Fibroblast of pulmonary artery (primary cell): ENCODE measurements at places on chromosomes 11 and 22.

DNA sequence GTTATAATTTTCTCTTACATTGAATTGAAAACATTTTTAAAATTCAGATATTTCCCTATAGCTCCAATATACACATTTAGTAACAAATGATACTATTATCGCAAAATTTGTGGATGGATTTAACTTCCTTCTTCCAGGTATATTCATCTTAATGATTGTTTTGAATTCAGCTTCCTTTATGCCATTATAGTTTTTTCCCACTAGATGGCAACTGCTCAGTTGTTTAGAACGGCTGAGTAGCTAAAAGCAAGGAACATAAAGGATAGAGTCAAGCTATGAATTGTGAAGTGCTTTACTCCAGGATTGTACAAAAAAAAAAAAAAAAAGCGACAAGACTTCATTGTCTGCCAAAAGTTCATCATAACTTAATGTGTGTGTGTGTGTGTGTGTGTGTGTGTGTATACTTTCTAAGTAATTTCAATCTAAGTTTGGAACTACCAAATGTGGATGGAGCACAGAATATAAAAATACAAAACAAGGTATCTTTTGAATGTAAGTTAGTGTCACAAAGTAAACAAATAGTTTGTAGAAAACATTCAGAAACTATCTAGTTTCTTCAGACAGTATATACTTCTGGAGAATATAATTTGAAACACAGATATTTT lies 846.4 kb downstream of the DLG2 start:
- DNase-seq: peak; percentile 21

- DNase-seq: peak; percentile 93
These were observed at the start of gene FJX1 for GRCh38 chr11:35617687-35618496. FJX1 (plus strand) TSS chr11:35618460; CDS start chr11:35618637, 177 bp downstream.

- DNase-seq: peak; percentile 83
These were observed 27.2 kb downstream of the GRAMD1B start for GRCh38 chr11:123457187-123457770.

DNA sequence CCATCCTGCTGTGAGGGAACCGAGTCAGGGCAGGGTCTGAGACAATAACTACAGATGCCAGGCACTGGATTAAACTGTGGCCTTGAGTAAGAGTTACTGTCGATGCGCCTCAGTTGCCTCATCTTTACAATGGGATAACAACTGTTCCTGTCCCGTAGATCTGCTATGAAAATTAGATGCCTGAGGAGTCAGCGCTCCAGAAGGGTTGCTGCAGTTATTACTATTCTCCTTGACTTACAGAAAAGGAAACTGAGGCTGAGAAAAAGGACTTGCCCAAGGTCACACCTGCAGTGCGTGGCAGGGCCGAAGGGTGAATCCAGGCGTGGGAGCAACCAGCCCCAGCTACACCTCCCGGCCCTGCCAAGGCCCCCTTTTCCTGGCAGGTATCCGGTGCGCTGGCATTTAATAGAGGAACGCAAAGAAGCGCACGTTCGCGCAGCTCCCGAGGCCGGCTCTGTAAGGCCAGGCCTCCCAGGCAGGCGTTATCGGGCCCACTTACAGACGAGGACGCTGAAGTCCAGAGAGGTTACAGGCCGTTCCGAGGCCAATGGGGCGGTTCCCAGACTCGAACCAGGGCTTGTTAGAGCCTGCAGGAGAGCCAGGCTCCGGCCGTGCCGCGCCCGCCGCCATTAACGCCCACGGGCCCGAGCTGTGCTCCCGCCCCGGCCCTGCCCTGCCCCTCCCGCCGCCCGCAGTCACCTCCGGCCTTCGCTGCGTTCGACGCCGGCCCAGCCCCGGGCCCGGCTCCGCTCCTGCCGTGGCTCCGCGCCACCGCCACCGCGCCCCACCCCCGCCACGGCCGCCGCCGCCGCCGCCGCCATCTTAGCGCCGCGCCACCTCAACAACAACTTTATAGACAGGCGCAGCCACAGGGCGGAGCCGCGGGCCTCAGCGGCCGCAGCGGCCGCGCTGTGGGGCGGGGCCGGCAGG lies at the start of gene C11orf68:
Gene C11orf68, minus strand, starts transcription at position 852 of the 930 bp plus-strand sequence. Its CDS starts 31 bp downstream, at position 821.
- DNase-seq: peak; percentile 36

GRCh38 chr11:76206077-76206326 lies 300 bp downstream of the WNT11 start:
- DNase-seq: no peak

- DNase-seq: no peak
These were observed 46.3 kb downstream of the NNMT start for GRCh38 chr11:114342476-114342875.

DNA sequence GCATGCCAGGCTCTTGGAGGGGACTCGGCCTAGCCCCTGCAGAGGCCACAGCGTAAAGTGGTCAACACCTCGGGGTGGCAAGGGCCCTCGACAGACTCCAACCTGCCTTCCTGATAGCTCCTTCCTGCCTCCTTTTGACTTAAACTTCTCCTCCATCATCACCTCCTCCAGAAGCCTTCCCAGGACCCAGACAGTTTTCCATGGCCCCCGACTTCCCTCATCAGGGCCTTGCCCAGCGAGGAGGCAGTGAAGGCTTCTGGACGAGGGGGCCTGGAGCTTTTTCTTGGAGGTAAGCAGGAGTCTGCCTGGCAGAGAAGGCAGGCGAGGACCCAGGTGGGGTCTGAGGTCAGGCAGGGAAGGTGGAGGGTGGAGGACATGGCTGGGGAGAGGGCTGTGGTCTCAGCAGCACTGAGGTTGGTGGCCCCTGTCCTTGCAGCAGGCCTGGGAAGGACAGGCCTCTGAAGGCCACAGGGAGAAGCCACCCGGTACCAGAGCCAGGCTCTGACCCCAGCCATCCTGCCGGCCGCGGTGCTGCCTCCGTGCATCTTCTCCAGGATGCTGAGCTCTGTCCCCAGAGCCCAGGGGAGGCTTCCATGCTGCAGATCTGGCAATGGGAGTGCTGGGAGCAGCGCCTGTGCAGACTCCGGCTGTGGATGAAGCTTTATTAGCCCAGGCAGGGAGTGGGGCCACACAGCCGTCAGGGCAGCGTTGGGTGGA lies 81.4 kb downstream of the WNT7B start:
- no peak for DNase-seq

- no peak for DNase-seq
These were observed 41.0 kb downstream of the AHNAK start for GRCh38 chr11:62505440-62506091.

DNA sequence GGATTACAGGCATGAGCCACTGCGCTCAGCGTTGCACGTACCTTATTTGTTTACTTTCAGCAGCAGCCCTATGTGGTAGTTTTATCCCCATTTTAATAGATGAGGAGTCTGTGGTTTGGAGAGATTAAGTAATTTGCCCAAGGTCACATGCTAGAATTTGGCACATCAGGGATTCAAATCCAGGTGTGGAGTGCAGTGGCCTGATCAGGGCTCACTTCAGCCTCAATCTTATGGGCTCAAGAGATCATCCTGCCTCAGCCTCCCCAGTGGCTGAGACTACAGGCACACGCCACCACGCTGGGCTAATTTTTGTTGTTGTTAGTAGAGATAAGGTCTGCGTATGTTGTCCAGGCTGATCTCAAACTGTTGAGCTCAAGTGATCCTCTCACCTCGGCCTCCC lies 18.5 kb upstream of the SPTBN2 start:
- no peak for DNase-seq

GRCh38 chr22:40520562-40520961 lies 116.0 kb downstream of the MRTFA start:
- DNase-seq: no peak

DNA sequence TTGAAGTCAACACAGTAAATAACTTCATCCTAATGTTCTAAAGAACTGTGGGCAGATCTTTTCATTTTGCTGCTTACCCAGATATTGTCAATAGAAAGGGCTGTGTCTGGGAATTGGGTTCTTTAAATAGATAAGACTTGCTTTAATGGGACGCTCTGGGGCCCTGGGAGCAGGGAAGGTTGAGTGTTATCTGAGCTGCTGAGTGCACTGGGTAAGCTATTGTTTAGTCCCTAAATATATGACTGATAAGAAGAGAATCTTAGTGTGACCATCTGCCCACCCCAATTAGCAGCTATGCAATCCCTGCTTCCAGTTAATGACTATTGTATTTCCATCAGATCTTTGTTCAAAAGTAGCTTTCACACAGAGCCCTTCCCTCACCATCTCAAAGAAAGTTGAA lies 44.4 kb downstream of the ARHGAP42 start:
- no peak for DNase-seq

- DNase-seq: no peak
These were observed 94.5 kb downstream of the CADM1 start for GRCh38 chr11:115409691-115410220.

GRCh38 chr11:121575250-121575962 lies 122.6 kb upstream of the SORL1-AS1 start:
- DNase-seq: peak; percentile 16

DNA sequence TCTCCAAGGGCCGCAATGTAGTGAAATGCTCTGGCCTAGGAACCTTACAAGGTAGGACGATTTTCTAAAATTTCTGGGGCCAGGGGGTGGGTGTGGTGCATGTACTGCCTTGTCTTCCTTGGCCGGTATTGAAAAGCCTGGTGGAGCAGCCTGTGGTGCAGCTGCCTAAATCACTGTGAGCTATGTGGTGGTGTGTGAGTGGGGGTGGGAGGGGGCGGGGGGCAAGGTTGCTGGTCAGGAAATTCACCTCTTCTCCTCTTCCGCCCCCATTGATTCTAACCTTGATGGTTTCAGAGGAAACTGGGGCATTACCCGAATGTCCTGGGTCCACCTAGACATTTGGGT lies 137.2 kb downstream of the DBX1 start:
- DNase-seq: no peak

DNA sequence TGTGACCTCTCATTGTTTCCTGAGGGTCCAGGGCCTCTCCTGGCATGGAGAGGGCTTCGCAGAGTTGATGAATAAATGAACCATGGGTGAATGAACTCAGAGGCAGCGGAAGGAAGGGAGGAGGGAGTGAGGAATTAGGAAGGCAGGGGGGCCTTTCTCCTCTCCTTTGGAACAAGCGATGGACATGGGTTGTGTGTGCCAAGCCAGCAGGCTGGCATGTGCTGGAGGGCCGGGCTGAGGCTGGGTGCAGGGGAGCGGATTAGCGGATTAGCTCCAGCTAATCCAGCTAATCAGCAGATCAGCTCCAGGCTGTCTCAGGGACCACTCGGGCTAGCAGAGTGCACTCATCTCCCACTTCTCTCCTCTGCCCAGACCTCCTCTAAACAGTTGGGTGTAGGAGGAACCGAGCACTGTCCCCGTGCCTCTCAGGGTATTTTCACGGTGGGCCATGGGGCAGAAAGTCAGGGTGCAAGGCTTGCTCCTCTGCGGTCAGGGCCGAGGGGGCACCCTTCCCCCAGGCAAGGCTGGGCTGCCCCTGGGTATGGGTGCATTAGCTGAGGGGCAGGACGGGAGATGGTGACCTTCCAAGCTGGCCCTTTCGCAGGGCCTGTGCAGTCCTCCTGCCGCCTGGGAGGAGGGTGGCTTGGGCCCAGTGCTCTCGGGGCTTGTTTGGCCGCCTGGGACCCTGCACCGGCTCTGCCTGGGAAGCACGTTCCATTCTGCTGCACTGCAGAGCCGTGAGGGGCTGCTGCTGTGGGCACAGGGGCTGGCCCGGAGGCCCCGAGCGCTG lies 120.3 kb upstream of the B3GAT1 start:
- DNase-seq: no peak

DNA sequence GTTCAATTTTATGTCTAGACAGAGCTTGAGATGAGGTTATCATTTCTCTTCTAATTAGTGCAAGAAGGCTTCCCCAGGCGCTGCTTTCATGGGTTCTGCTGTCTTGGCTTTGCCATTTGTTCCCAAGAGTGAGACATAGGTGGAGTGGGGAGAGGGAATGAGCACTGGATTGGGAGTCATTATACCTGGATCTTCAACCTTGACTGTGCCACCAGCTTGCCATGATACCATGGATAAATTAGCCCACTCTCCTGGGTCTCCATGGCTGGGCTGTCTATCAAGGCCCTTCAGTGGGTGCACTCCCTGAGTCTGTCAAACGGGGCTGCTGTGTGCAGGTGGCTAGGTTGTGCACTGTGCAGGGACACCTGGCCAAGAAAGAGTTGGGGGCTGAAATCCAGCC lies 15.6 kb upstream of the NECTIN1 start:
- no peak for DNase-seq

DNA sequence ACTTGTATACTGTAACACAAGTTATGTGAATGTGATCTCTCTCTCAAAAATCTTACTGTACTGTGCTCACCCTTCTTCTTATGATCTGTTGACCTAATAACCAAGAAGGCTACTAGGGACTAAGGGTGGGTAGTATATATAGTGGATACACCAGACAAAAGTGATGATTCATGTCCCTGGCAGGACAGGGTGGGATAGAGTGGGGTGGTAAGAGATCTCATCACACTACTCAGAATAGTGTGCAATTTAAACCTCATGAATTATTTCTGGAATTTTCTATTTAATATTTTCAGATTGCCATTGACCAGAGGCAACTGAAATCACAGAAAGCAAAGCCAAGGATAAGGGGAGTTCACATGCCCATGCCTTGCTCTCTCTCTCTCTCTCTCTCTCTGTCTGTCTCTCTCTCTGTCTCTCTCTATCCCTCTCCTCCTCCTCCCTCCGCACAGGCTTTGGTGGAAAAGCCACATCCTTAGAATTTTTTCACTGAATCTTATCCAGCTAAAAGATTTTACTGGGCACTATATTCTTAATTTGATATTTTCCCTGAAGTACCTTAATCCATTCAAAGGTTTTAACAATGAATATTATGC lies 12.0 kb upstream of the STK33 start:
- no peak for DNase-seq

GRCh38 chr11:46242952-46243795 lies 34.3 kb upstream of the CREB3L1 start:
- peak; percentile 96 for DNase-seq

GRCh38 chr11:1228101-1228821 lies 5.4 kb downstream of the MUC5B start:
- DNase-seq: no peak

GRCh38 chr11:9037046-9037780 lies 33.4 kb upstream of the NRIP3 start:
- DNase-seq: no peak

- DNase-seq: no peak
These were observed 17.6 kb downstream of the GDPD5 start for GRCh38 chr11:75508051-75508561.

DNA sequence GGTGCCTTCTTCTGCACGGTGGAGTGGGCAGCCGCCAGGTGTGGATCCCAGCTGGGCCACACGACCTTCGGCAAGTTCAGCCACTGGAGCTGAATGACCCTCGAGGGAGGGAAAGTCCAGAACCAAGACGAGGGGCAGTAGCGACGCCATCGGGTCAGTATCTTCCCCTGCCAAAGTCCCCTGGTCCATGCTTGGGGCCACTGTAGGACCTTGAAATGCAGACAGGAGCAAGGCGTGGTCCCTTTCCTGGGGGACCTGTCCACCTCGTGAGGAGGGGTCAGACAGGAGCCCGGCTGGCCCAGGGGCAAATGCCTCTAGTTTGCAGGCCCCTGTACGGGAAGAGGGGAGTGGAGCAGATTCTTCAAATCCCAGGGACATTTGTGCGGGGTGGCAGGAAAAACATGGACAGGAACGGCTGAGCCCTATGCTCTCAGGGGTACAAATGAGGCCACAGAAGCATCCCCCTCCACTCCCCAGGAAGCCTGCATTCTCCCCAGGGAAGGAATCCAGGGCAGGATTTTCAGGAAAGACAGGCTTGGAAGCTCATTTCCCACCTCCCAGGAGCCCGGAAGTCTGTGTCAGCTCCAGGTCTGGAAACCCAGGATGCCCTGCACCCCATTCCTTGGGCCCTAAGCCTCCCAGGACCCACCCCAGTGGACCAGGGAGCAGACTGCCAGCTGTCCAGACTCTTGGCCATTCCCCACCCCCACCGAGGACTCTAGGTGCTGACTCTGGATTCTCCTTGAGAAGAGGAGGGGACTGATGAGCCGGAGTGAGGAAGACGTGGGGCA lies 6.6 kb downstream of the SHANK2 start:
- DNase-seq: no peak
